Kidney glomerular epithelial cell (primary cell): ENCODE measurements at places on chromosomes 11 and 22.

- DNase-seq, result no peak
Measured at GRCh38 chr22:31337178-31337577, 9.0 kb downstream of the PATZ1 start.

DNA sequence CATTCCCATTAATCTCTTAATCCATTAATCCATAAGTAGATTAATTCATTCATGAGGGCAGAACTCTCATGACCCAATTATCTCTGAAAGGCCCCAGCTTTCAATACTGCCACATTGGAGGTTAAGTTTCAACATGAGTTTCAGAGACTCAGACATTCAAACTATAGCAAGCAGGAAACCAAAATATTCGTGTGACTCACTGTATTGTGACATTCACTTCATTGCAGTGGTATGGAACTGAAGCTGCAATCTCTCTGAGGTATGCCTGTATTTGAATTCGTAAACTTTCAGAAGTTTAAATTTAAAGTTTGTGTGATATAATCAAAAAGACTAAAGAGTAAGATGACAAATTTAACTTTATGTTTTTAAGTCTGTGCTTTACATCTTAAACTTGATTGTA, 2.9 kb upstream of the OR52J3 start:
- no peak for DNase-seq

GRCh38 chr22:41544671-41545476, 604 bp upstream of the POLR3H start:
- no peak for DNase-seq

- DNase-seq, result no peak
Measured at GRCh38 chr22:42419243-42419881, 12.8 kb downstream of the NFAM1 start.

DNA sequence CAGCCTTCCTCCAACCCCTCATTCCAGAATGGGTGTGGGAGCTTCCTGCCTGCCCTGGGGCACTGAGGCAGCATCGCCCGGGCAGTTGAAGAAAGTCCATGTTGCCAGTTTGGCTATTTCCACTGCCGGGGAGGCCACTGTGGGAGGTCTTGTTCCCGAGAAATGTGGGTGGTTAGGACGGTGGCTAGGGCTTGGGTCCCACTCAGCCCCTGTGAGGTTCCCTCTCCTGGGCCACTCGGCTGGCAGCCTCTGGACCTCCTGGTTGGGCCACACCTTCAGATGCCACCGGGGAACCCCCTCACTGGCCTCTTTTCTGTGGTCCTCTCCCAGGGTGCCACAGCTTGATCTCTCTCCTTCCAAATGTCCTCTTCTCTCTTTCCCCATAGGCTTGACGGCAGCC, 5.1 kb upstream of the PPP6R3 start:
- DNase-seq, result no peak

DNA sequence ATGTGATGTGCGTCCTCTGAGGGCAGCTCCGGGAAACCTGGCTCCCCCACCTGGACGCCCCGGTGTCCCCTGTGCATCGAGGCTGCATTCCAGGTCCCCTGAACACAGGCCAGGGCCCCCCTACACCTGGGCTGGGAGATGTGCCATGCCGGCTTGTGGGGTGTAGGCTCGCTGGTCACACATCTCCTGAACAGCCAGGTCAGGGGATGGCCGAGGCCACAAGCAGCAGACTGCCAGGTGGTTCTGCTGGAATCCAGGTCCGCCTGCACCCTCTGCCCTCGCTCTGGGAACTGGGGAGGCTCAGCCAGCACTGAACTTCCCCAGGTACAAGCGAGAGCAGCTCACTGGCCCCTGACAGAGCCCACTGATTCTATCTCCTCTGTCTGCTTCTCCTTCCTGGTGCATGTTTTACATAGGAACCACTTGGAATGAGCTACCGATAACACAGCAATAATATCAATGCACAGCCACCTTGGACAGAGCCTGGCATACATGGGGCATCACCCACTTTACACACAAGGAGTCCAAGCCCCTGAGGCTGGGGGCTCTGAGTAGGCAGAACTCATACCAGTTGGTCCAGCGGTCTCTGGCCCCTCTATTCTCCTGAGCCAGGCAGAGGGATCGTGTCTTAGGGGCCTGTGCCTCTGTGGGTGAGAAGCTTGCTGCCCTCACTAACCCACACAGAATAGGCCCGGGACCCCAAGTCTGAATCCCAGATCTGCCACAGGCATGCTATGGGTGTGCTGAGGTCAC, 46.8 kb downstream of the TBX1 start:
- DNase-seq, result no peak

DNA sequence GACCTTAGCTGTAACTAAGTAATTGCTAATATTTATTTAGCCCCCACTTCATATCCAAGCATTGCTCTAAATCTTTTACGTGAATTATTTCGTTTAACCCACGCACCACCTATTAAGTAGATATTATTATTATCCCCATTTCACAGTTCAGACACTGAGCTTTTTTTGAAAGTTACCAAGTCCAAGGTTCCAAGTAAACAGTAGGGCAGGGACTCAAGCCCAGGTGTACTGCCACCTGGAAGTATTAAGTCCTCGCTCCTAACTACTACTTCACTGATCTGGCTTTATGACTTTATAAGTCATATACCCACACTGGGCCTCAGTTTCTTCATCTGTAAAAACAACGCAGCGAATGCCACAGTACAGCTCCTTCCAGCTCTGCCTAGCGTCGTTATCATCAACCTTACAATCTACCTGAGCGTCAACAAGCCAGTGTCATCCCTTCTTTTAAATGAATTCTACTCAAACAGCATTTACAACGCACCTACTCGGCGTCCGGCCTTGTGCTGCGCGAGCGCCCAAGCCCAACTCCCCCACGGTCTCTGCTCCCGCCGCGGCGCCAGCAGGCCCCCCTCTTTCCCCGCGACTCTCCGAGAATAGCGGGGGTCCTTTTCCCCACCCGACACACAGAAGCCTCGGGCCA, 624 bp downstream of the TMEM41B start:
- DNase-seq, result peak; percentile 22

DNA sequence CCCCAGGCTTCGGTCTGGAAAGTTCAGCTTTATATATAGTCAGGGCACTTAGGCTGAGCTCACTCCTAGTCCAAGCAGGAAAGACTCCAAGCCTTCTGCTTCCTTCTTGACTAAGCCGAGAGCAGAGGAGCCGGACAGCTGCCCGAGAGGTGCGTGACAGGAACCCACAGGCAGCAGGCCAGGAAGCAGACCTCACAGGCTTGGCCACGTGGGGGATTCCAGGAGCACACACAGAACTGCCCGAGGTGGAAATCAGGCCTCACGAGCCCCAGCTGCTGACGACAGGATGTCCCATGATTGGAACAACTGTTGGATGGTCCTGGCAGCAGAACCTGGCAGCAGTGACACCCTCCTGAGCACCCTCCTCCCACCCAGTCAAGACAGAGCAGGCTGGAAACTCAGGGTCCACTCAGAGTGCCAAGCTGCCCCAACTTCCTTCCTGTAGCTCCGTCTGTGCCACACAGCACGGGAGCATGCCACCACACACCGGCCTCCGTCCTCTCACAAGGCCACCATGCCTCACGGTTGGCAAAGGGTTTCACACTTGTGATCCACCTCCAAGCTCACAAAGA, 5.4 kb downstream of the PLA2G6 start:
- DNase-seq, result no peak

- no peak for DNase-seq
Measured at GRCh38 chr11:93267383-93267782, 63.2 kb upstream of the DEUP1 start.

GRCh38 chr11:74453373-74453975, 13.9 kb downstream of the KCNE3 start:
- DNase-seq, result peak; percentile 17

DNA sequence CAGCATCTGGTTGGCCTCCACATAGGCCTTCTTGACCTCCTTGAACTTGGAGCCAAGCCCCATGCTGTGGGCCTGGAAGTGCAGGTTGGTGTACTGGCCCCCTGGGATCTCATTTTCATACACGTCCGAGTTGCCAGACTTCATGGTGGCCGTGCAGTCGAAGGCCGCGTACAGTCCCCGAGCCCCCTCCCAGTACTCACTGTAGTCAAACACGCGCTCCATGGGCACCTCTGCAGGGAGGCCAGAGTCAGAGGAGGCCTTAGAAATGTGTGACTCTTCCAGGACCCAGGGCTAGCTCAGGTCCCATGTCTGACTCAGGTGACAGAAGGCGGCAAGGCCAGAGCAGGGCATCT, 6.7 kb upstream of the LRFN4 start:
- no peak for DNase-seq

- DNase-seq, result no peak
Measured at GRCh38 chr11:28618416-28618815, 510.2 kb downstream of the METTL15 start.

GRCh38 chr22:33906475-33906874, 13.8 kb downstream of the LARGE1 start:
- DNase-seq, result no peak

DNA sequence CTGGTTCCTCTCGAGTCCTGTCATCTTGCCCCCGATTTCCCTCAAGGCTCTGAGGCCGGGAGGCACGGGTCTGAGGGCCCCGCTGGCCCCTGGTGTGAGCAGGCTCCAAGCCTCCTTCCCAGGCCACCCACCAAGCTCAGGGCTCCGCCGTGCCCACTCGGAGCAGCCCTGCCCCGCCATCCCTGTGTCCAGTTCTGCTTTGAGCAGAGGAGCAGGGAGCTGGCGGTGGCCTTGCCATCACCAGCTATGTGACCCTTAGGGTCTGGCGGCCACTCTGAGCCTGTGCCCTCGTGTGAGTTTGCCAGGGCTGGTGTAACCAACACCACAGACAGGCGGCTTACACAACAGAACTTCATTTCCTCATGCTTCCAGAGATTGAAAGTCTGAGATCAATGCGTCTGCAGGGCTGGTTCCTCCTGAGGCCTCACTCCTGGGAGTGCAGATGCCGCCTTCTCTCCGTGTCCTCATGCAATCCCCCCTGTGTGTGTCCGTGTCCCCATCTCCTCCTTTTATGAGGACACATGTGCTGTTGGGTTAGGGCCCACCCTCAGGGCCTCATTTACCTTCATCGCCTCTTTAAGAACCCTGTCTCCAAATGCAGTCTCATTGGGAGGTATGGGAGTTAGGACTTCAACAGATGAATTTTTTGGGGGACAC, 36.5 kb upstream of the CELSR1 start:
- no peak for DNase-seq

DNA sequence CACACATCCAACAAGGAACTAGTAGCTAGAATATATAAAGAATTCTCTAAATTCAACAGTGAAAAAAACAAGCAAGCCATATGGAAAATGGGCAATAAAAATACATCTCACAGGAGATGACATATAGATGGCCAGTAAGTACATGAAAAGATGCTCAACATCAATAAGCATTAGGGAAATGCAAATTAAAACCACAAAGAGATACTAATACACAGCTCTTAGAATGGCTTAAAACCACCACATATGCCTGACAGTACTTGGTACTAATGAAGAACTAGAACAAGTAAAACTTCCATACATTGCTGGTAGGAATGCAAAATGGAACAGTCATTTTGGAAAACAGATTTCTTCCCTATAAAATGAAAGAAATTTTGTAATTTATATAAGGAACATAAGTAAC, 71.6 kb upstream of the GAB2 start:
- DNase-seq, result no peak

DNA sequence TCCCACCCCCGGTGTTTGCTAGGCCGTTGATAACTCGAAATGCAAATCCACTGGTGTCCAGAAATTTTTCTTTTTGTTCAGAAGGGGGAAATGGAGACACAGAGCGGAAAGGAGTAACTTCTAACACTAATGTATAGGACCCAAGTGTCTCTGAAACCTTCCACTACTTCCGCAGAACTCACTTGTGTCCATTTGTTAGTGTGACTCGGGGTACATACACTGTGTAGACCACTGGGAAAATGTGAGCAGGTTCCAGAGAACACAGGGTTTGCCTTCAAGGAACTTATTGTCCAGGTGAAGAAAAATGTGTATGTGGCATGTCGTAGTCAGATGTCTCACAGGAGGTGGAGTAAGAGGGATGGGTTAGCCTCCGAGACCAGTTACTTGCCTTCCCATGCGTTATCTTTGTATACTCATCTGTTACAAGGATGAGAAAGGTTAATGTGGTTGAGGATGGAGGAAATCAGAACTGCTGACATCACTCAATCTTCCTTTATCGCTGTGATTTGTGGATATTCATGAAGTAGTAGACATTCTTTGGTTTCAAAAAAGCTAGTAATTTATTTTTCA, 857 bp downstream of the ARCN1 start:
- peak; percentile 63 for DNase-seq

GRCh38 chr22:24420072-24420976, 7.1 kb upstream of the ADORA2A start:
- no peak for DNase-seq

- no peak for DNase-seq
Measured at GRCh38 chr22:28799606-28800307, 612 bp downstream of the XBP1 start.

DNA sequence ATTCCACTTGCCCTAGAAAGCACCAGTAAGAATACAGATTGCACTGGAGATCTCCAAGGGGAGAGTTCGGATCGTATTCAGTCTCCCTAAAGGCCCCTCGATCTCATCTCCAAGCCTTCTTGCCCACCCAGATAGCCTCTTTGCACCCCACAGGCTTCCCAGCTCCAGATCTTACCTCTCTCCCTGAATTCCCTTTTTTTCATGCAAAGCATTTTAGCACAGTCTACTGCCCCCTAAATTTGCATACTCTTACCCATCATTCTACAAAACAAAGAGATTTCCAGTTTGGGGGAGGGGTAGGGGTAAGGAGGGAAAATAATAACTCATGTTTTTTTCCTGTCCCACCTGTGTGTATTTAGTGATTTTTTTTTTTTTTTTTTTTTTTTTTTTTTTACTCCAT, 105.2 kb downstream of the NAV2 start:
- no peak for DNase-seq

DNA sequence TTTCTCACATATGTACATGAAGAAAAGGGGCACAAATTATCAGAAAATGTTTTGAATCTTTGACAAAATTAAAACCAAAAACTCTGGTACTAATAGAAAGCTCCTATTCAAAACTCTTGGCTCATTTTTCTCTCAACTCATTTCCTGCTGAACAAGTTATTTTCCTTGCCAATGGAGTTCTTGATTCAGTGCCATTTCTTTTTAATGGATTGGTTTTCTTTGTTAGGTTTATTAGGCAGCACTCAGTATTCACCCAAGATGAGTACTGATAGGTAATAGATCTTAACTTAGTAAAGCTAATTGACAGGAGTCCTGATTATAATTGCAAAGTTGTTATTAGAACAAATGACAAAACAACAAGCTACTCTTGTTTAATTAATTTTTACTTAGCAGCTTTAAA, 279.4 kb upstream of the PDGFD start:
- DNase-seq, result no peak

DNA sequence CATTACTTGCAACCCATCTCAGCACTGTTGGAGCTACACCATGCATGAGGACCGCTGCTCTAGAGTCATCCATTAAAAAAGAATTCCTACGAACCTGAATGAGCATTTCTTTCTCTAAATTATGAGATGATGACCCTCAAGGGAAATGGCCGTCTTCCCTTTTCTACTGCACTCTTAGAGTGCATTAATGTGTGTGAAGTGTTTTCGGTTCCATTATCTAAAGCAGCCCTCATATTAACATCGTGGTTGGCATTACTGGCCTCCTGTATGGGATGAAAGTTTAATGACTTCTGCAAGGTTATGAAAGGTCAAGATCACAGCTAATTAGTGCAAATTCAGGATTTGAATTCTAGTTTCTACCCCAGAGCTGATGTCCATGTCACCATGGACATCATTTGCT, 16.7 kb downstream of the CD44 start:
- no peak for DNase-seq
